ENCODE measurements at places on chromosomes 16 and 17. TPM values are rescaled to one million over a fixed set of nuclear protein-coding genes. Genes with fewer than 3 reads are reported as not detected.

DNA sequence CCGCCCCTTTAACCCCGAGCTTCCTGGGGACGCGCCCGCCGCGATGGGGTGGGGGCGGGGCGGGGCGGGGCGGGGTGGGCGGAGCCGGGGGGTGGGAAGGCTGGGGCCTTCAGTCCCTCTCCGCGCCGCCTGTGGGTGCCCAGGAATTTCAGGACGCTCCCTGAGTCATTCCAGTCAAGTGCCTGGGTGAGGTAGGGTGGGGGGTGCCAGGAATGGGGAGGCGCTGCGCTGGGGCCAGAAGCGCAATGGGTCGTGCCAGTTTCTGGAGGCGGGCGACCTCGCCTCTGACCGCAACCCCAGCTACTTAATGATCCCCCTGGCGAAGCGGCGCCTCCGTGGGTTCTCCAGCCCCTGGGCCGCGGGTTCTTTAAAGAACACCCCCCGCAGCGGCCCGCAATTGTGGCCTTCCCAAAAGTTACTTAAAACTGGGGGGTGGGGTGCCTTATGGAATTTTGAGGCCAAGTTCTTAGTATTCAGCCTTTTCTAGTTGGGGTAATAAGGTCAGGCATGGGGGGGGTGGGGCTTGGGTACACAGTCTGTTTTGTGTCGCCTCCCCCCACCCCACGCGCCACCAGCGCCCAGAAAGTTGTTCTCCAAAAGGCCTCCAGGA, 826 bp upstream of the GSE1 start:
- no peaks in the 10 kb centered on the region for H3K27me3 ChIP-seq
- H3K4me3 ChIP-seq: peak overlapping the region; percentile 65
- peak; percentile 89 for DNase-seq

DNA sequence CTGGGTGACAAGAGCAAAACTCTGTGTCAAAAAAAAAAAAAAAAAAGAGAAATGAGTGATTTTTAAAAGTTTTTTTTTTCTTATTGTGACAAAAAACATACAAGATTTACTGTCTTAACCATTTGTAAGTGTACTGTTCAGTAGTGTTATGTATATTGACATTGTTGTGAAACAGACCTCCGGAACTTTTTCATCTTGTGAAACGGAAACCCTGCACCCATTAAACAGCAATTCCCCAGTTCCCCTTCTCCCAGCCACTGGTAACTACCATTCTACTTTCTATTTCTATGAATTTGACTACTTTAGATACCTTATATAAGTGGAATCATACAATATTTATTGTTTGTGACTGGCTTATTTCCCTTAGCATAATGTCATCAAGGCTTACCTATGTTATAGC, 18.7 kb downstream of the DUS2 start:
- H3K27me3 ChIP-seq: no peaks in the 10 kb centered on the region
- no peaks in the 10 kb centered on the region for H3K36me3 ChIP-seq
- H3K4me1 ChIP-seq: no peaks in the 10 kb centered on the region
- DNase-seq: peak; percentile 3
- no peak overlapping the region for H3K4me3 ChIP-seq

- H3K4me1 ChIP-seq: no peaks in the 10 kb centered on the region
- DNase-seq: peak; percentile 26
- no peaks in the 10 kb centered on the region for H3K36me3 ChIP-seq
- H3K4me3 ChIP-seq: no peak overlapping the region
- no peak overlapping the region for H3K27ac ChIP-seq
Measured at GRCh38 chr16:15907863-15908478, 19.6 kb upstream of the CEP20 start.

DNA sequence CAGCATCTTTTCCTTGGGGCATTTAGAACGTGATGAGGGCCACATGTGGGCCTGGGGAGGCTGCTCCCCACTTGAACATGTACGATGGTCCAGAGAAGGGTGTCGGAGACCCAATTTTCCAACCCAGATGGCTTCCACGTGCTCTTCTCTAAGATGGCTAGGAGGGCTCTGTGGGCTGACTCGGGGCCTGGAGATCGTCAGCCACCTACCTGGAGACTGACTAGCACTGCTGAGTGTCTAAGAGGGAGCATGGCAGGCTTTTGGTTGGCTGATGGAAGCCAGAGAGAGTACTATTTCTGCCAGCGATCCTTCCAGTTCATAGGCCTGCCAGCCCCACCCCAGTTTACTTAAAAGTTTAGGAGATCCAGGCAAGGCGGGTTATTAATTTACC, 60.2 kb upstream of the CLEC18A start:
- peak; percentile 72 for DNase-seq
- peak overlapping the region; percentile 77 for H3K27ac ChIP-seq
- peaks cover 18% of the 10 kb centered on the region for H3K4me1 ChIP-seq
- H3K4me3 ChIP-seq: peak overlapping the region; percentile 15
- no peaks in the 10 kb centered on the region for H3K36me3 ChIP-seq

DNA sequence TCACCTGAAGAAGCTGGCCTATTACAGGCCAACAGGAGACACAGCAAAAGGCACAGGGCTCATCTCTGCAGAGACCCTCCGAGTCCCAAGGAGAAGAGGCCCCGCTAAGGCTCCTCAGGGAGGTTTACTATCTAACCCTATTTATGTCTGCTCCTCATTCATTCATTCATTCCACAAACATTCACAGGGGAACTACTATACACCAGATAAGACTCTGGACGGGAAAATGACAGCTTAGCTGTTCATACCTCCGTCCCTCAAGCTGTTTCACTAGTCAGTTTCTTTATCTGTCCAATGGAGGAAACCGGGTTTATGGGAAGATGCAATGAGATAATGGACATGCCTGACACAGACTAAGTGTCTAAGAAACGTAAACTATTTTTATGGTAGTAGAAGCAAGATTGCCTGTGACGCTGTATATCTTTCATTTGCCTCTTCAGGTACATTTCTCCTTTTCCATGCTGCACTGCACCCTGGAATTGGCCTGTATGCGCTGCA, 62.1 kb downstream of the SRL start:
- no peak overlapping the region for H3K4me3 ChIP-seq
- no peaks in the 10 kb centered on the region for H3K27me3 ChIP-seq
- peaks cover 8% of the 10 kb centered on the region for H3K4me1 ChIP-seq
- H3K27ac ChIP-seq: no peak overlapping the region
- no peaks in the 10 kb centered on the region for H3K36me3 ChIP-seq

DNA sequence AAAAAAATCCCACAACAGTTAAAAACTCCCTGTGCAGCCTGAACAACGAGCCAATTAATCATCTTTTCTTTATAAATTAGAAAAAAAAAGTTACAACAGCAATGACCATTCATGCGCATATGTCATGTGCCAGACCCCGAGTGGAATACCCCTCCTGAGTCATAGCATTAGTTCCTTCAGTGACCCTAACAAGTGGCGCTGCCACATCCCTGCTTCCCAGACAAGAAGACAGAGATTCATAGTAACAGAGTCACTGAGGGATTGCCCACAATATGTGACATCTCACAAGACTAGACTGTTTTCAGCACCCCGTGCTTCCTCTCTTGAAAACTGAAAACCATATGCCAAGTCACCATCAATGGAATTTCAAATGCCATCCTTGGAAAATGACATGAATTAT, 7.9 kb downstream of the UMOD start:
- H3K4me3 ChIP-seq: no peak overlapping the region
- no peak for DNase-seq
- H3K27ac ChIP-seq: no peak overlapping the region

- no peak for DNase-seq
- no peaks in the 10 kb centered on the region for H3K27me3 ChIP-seq
- peak overlapping the region; percentile 80 for H3K27ac ChIP-seq
- peaks cover 60% of the 10 kb centered on the region for H3K4me1 ChIP-seq
Measured at GRCh38 chr16:17331991-17332390, 138.8 kb downstream of the XYLT1 start.

DNA sequence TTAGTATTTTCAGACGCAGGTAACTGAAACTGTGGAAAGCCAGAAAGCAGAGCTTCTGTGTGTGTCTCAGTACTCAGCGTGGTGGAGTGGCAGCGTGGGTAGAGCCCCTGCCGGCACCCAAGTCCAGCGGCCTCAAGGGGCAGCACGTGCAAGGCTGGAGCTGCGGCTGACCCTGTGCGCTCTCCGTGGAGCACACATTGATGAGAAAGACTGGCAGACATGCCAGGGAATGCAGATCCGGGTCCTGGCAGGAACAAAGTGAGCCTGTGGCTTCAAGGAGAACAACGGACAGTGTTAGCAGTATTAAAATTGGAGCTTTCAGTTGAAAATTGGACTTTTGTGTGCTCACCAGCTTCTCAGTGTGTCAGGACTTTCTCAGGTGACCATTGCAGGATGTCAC, 23.3 kb downstream of the ZC3H18 start:
- DNase-seq: no peak
- H3K27me3 ChIP-seq: no peaks in the 10 kb centered on the region
- peaks cover 29% of the 10 kb centered on the region for H3K36me3 ChIP-seq
- no peak overlapping the region for H3K27ac ChIP-seq
- no peaks in the 10 kb centered on the region for H3K4me1 ChIP-seq

Gene TMEM98
- total RNA-seq: 46.0 TPM

DNA sequence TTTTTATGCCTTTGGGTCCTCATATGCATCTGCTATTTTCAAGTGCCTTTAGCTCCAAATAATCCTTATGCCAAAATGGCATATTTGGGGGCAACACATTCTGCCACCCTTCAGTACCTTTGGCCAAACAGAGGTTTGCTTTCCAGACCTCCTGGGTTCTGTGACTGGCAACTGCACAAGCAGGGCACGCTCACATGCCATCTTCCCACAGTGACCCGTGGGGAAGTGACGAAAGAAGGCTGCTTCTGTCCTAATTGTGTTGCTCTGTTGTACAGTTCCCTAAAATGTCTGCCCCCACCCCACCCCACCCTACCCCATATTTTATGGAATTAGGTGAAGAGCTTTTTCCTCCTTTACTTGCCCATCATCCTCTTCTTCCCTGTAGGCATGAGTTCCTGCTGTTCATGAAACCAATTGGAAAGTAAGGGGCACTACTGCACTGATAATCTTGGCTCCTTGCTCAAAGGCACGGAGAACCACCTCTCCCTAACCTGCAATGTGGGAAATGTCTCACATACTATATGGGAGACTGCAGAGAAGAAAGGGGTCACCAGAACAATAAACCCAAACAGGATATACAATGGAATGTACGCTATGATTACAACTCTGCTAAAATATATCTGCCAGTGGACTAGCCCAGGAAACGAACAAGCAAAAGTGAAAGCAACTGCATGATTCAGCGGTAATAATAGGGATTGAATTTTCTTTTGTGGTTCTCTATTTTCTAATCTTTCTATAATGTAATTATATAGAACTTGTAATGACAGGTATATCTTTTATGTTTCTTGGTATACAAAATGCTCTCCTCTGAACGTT, 3.3 kb upstream of the SLFN12L start:
- H3K27me3 ChIP-seq: no peaks in the 10 kb centered on the region
- peak overlapping the region; percentile 60 for H3K27ac ChIP-seq
- H3K4me1 ChIP-seq: no peaks in the 10 kb centered on the region
- peak overlapping the region; percentile 32 for H3K4me3 ChIP-seq

- no peak for DNase-seq
- H3K4me3 ChIP-seq: no peak overlapping the region
Measured at GRCh38 chr16:23257682-23258081, 44.4 kb upstream of the SCNN1B start.

GRCh38 chr17:17151962-17152361, 54.2 kb downstream of the PLD6 start:
- H3K4me1 ChIP-seq: peaks cover 26% of the 10 kb centered on the region
- H3K36me3 ChIP-seq: peaks cover 45% of the 10 kb centered on the region
- DNase-seq: peak; percentile 96
- H3K27me3 ChIP-seq: no peaks in the 10 kb centered on the region
- H3K27ac ChIP-seq: peak overlapping the region; percentile 73
- no peak overlapping the region for H3K4me3 ChIP-seq

DNA sequence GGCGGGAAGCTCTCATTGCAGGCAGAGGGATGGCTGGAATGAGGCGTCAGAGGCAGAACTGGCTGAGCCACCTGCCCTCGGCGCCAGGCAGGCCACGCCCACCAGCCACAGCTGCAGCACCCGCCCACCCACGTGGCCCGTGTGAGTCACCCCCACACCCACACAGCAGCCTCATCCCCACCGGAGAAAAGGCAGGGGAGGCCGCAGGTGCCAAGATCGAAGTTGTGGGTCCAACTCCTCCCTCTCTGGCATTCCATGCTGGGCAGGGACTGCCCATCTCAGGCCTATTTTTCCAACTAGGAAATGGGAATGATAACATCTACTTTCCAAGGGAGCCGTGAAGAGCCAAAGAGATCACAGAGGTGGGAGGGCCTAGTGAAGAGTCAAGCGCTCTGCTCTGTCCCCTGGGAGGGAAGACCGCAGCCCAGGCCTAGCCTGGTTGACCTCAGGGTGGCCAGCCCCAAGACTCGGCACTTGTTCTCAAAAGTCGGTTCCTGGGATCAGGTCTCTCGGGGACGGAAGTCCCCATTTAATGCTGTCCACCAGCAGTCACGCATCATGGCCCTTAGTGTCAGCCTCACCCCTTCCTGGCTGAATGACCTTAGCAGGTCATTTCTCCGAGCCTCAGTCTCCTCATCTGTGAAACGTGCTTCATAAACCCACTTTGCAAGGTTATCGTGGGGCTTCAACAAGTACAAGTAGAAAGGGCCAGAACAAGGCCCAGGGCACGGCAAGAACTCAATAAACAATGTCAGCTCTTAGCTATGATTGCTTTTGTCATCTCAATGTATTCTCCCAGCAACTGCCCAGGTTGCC, at the start of gene TRPV3:
TSS of gene TRPV3 (minus strand) at position 45 of the 816 bp plus-strand sequence. CDS start 2,962 bp downstream, outside the sequence.
- no peak within 1 kb of the TSS for H3K4me3 ChIP-seq
- H3K27ac ChIP-seq: no peak within 1 kb of the TSS
- H3K36me3 ChIP-seq: no peaks in the 10 kb centered on the region

DNA sequence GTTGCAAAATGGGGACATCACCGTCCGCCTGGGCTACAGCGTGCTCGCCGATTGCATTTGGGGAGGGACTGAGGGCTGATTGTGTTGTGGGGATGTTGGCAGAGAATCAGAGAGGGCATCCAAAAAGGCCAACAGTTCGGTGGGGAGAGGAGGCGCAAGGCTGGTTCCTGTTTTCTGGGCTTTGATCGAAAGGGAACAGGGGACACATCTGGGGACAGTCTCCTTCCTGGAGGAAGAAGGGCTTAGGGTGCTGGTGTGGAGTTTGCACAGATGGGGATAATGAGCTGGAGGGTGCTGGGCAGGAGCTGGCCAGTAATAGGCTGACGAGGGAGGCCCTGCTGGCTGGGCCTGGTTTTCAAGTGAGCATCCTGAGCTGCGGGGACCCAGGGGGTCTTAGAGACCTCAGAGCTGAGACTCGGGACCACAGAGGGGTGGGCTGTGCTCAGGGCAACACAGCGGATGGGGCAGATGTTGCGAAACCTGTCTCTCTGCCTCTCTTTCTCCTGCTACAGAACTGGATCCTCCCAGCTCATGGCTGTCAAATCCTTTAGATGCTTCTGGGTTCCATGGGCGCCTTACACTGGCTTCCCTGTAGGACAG, 288.7 kb downstream of the SEC14L1 start:
- no peaks in the 10 kb centered on the region for H3K36me3 ChIP-seq
- H3K27ac ChIP-seq: peak overlapping the region; percentile 100
- DNase-seq: peak; percentile 79
- H3K4me3 ChIP-seq: no peak overlapping the region
- H3K27me3 ChIP-seq: no peaks in the 10 kb centered on the region

Gene OR3A2
- not detected for total RNA-seq

Gene TBX2
- total RNA-seq: 1.4 TPM

- no peak overlapping the region for H3K27ac ChIP-seq
- no peak overlapping the region for H3K4me3 ChIP-seq
- peaks cover 22% of the 10 kb centered on the region for H3K4me1 ChIP-seq
- H3K27me3 ChIP-seq: no peaks in the 10 kb centered on the region
Measured at GRCh38 chr16:1345651-1346421, 5.8 kb downstream of the TSR3 start.

GRCh38 chr17:45269912-45270311, 8.0 kb upstream of the SPATA32 start:
- H3K4me1 ChIP-seq: no peaks in the 10 kb centered on the region
- H3K4me3 ChIP-seq: no peak overlapping the region
- DNase-seq: no peak
- H3K27me3 ChIP-seq: no peaks in the 10 kb centered on the region
- H3K36me3 ChIP-seq: peaks cover 91% of the 10 kb centered on the region
